Jurkat, Clone E6-1 (cell line): ENCODE measurements at places on chromosomes 7 and 10.

GRCh38 chr7:113122744-113123143 lies 4.4 kb upstream of the SMIM30 start:
- no peak for DNase-seq

DNA sequence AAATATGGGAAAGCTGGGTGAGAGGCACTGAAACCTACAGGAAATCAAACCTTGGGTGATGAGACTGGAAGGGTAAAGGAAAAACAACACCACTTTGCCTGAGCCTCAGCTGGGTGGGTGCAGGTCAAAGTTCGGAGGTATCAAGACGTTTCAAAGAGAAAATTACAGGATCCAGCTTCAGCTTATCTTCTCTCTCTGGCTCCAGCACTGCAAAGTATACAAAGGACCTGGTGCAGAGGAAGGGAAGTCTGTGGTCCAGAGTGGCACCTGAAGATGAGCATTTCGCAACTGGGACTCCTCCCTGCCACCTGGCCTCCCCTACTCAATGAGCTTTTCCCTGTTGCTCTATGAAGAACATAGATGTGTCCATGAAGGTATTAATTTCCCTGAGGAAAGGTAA lies 6.4 kb upstream of the FXYD4 start:
- no peak for DNase-seq

GRCh38 chr10:3785251-3785850 lies 342 bp upstream of the KLF6 start:
- DNase-seq: peak; percentile 95

- DNase-seq: no peak
Measured at GRCh38 chr7:16849296-16850148, 32.3 kb downstream of the AGR3 start.

DNA sequence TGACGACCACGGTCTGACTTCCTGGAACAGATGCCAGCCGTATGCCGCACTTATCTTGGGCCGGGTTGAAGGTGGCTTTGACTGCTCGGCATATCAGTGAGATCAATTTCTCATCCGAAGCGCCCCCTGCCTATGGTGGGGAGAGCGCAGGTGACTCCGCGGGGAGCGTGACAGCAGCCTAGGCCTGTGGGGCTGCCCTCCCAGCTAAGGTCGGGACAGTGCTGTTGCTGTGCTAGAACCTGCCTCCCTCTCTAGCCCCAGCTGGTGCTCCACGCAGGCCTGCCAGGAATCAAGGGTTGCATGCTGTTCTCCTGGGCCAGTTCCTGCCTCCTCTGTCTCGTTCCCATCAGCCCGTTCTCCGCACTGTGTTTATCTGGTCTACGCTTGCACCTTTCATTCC lies 49.8 kb downstream of the PODXL start:
- no peak for DNase-seq

DNA sequence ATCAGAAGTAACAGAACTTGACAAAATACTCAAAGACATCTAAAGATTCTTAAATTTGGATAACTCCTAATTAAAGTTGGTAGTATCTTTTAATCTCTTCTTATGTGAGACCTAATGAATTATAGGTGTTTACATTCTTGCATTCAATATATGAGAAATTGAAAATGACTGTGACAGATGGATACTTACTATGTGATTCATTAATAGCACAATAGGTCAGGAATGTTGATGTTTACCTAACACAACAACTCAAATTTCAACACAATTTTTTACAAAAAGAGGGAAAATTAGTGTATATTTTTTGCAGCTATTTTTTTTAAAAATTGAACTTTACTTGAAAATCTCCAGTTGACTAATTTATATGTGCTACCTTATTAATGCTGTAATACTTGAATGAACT lies 31.7 kb upstream of the MCU start:
- DNase-seq: no peak

- DNase-seq: no peak
Measured at GRCh38 chr7:133724148-133724547, 403.0 kb upstream of the LRGUK start.

GRCh38 chr10:99930731-99931550 lies 78.8 kb downstream of the DNMBP start:
- peak; percentile 29 for DNase-seq

DNA sequence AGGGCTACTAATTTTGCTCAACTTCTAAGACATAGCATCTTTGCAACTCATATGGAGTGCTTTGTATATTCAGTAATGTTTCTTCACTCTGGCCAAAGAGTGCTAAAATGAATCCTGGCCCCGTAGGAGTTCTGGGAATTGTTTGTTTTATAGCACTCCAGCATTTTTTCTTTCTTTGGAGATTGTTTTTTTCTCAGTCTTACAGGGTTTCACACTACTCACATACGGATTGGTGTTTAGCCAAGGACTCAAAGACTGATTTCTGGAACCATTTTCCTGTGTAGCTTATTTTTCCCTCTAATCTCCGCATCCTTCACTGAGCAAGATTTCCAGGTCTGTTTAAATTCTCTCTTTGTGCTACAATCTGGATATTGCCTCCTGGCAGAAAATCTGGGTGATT lies 6.4 kb downstream of the TAS2R41 start:
- DNase-seq: no peak

DNA sequence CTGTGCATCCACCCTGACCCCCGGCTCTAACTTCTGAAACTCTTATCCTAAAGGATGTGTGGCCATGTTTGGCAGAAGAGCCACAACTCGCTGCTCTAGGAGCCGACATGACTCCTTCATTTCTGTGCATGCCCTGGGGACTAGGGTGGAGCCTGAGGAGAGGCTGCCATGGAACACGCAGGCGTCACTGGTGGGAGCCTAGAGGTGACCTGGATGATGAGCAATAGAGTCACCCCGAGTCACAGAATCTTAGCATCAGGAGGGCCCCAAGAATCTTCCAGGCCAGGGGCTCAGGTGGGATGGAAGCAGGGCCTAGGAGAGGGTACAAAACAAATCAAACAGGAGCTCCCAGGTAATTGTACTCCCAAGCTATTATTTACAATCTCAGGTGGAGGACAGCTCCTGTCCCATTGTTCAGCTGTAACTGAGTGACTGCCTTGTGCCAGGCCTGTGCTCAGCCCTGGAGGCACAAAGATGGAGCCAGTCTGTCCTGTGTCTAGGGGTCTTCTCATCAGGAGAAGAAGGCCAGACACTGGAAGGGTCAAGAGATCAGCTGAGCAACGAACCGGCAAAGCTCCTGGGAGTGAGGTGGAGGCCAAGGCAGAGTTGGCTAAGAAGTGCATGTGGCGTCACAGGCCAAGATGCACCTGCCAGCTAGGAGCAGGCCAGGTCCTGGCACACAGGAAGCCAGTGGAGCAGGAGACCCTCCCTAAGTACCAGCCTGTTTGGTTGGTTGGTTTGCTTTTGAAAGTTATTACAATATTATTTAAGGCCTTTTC lies 5.8 kb upstream of the ZNF22 start:
- DNase-seq: no peak

- peak; percentile 45 for DNase-seq
Measured at GRCh38 chr7:17274551-17275245, 23.8 kb upstream of the AHR start.

DNA sequence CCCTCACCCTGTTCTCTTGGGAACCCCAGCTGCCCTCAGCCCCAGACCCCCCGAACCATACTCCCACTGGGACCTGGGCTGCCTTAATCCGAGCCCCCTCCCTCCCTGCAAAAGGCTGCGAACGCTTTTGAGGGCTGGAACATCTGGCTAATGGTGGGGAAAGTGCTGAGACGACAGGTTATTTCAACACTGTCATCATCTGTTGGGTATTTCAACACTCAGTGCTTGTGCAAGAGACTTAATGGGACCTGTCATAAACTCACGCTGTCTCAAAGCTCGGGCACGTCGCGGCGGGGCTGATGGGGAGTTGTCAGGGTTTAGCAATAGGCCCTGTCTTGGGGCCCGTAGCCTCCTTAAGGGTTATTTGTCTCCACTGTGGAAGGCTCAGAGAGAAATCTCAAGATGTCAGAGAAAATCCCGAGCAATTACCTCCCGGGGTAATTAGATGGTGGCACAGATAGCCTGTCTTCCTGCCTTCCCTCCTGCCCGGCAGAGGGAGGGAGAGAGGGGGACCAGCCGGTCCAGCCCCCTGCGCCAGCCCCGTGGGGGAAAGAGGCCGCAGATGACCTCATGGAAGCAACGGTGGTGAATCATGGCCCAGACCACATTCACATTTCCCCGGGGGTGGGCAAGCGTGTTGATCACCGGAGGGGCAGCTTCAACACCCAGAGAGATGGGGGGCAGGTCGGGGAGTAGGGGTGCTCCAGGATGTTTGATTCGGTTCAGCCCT lies 88.7 kb upstream of the MYL10 start:
- DNase-seq: no peak

- DNase-seq: peak; percentile 67
Measured at GRCh38 chr10:95363303-95363912, 72.6 kb upstream of the PDLIM1 start.

DNA sequence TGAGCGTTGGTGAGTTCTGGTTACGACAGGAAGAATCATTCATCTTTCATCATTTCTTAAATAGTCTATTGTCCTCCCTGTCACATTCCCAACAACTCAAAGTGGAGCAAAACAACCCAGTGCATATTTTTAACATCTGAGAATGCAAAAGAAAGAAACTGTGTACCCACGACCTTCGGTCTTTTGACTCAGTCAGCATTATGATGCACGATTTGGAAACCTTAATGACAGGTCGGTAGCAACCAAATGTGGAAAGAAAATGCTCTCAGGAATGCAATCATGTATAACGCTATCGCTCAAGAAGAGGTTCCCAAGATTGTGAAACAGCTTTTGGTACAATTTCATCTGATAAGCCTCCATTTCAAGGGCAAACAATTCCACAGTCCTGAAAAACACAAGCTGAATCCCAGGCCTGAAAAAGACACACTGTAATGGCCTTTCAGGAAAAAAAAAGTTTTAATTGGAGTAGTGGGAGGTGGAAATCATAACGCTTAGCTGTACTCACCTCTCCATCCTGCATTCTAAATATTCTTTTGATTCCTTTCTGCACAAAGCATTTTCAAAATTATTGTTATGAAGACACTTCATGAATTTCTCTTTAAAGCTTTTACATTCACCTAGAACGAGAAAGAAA lies 2.6 kb downstream of the COX19 start:
- no peak for DNase-seq

GRCh38 chr7:2150445-2150815 lies 82.3 kb downstream of the MAD1L1 start:
- DNase-seq: no peak

- DNase-seq: no peak
Measured at GRCh38 chr10:114271779-114272167, 32.7 kb downstream of the VWA2 start.

DNA sequence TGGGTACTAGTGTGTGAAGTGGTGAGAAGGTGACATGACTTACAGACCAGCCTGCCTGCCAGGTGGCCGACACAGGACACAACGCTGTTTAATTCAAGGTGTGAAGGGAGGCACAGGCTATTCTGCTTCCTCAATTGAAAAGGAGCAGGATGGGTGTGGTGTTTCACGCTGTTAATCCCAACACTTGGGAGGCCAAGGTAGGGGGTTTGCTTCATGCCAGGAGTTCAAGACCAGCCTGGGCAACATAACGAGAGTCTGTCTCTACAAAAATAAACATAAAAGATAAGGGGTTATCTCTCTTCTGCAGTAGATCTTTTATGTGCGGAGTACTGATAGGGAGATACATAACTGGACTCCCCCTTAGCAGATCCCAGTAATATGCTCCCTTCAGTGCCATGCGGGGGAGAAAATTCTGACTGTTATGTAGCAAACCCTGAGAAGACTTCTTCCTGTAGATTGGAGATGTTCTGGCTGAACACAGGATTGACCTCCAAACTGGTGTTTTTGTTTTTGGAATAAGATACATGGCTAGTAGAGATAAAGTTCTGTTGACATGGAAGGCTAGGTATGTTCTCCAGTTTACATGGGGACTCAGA lies 63.2 kb downstream of the CCNY start:
- DNase-seq: no peak

- no peak for DNase-seq
Measured at GRCh38 chr7:64886956-64887545, 16.0 kb upstream of the ZNF273 start.

GRCh38 chr7:50733552-50733951 lies 49.1 kb downstream of the GRB10 start:
- no peak for DNase-seq

GRCh38 chr7:76505168-76506080 lies 4.9 kb upstream of the UPK3B start:
- DNase-seq: no peak
